NCI-H1105 (cell line): ENCODE measurements at places on chromosomes 5 and 9.

DNA sequence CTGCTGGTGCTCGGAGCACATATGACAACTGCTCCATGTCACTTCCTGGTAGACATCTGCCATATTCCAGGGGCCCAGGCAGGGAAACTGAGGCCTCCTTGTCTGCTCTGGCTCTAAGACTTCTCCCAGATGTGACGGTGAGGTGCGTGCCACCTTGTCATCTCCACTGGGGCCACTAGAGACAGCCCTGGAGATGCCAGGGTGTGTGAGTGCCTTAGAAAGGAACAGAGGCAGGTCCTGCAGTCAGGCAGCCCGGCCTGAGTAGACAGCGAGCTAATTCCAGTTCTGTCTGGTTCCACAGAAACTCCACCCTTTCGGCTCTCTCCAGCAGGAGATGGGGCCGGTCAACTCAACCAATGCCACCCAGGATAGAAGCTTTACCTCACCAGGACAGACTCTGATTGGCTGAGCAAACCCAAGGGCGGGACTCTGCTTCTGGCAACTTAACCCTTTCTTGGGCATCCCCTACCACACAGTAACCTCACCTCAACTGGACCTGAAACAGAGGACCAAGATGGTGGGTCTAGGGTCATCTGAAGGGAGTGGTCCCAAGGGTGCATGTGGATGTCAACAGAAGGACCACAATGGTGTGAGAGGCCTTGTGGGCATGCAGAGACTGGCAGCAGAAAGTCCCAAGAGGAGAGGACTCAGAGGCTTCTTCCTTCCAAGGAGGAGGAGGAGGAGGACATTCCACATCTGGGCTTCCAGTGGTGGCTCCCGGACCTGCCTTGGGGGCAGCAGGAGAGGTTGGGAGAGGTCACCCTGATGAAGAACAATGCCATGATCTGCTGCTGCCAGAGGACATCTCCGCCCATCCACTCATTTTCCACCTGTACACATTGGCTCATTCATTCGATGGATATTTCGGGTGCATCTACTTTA lies 77.7 kb downstream of the RGS3 start:
- no peak for DNase-seq

DNA sequence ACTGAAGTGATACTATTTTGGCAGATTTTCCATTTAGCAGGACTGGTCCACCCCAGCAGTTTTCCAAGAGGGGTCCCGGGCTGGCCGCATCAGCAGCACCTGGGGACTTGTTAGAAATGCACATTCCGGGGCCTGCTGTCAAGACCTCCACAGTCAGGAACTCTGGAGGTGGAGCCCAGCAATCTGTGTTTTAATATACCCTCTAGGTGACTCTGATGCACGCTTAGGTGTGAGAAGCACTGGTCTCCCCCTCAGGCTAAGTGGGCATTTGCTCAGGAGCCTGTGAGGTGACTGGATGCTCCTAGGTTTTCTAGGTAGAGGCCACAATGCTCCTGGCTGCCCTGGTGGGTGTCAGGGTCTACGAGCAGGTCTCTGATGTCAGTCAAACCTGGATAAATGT lies 81.7 kb downstream of the DCP2 start:
- no peak for DNase-seq

- DNase-seq = no peak
Observed at GRCh38 chr5:98913911-98914310, 14.9 kb downstream of the CHD1 start.

DNA sequence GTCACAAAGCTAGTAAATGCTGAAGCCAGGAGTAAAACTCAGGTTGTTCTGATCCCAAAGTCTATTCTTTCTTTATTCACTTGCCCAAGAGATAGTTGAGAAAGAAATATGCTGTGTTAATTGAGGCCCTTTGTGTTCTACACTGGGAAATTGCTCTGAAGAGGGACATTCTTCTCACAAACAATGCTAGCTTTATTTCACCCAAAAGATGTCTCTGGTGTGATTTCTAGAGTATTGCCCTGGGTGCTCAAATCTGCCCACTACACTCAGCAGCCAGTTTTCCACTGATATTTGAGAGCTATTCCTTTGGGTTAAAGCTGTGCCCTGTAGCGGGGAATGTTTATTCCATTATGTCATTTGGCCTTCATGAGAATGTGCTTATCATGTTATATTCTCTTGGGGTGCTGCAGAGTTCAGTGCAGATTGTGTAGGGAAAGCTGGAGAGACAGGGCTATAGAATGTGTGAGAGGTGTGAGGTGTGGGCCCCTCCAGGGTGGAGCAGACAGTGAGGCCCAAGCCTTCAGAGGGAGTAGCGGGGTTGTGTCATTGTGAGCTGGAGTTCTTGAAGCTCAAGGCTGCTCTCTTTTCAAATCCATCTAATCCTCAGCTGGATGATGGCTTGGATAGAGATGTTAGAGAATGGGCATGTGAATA lies 21.0 kb upstream of the C5orf63 start:
- DNase-seq = no peak

DNA sequence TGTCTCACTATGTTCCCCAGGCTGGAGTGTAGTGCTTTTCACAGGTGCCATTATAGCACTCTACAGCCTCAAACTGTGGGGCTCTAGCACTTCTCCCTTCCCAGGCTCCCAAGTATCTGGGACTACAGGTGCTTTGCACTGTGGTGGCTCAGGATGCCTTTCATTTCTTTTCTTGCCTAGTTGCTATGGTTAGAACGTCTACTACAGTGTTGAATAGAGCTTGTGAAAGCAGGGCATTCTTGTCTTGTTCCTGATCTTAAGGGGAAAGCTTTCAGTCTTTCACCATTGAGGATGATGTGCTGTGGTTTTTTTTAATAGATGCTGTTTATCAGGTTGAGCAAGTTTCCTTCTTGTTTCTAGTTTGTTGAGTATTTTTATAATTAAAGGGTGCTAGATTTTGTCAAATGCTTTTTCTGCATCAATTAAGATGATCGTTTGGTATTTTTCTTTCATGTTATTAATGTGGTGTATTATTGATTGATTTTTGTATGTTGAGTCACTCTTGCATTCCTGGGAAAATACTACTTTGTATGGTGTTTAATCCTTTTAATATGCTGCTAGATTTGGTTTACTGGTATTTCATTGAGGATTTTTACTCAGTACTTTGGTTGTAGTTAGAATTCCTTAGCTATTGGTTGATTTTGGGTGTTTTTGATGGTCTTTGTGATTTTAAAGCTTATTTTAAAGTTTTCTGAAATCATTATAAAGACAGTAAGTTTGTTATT lies 35.6 kb downstream of the GPBP1 start:
- no peak for DNase-seq

GRCh38 chr9:133960568-133961129 lies 31.5 kb downstream of the VAV2 start:
- DNase-seq = no peak

DNA sequence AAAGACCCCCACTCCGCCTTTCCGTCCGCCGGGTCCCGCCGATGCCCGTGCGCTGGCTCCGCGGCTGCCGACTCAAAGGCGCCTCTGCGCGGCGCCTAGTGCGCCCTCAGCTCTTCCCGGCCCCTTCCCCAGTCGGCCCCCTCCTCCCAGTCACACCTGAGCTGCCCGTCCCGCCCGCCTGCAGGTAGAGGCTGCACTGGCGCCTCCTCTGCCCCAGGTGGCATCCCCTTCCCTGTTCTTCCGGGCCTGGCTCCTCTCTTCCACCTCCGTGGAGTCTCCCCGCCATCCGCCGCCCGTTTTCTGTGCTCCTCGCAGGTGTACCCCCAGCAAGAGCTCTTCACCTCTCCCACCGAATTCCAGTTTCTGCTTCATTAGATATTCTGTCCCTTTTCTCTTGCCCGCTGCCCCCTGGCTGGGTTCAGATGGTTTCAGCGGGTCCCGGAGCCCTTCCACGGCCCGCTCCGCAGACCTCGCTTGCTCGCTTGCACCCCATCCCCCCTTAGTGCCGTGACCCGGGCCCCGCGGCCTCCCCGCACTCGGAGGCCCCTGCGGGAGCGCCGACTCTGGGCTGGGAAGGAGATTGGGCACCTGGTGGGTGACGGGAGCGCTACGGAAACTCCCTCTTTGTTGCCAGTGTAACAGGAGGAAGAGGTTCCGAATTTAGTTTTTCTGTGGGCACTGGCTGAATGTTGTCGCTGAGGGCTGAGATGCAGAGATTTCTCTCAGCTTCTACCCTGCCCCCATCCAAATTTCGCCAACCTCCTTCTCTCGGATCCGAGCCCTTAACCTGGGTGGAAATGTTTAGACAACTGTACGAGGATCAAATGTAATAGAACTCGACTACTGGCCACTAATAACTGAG lies 809 bp downstream of the SLC44A1 start:
- peak; percentile 64 for DNase-seq

- DNase-seq = no peak
Observed at GRCh38 chr5:88756953-88757352, 126.0 kb downstream of the MEF2C start.

- no peak for DNase-seq
Observed at GRCh38 chr5:36494841-36495601, 111.4 kb upstream of the SLC1A3 start.

- no peak for DNase-seq
Observed at GRCh38 chr9:68742333-68742730, 37.3 kb downstream of the PIP5K1B start.

- DNase-seq = no peak
Observed at GRCh38 chr5:27402828-27403227, 364.4 kb upstream of the CDH9 start.

DNA sequence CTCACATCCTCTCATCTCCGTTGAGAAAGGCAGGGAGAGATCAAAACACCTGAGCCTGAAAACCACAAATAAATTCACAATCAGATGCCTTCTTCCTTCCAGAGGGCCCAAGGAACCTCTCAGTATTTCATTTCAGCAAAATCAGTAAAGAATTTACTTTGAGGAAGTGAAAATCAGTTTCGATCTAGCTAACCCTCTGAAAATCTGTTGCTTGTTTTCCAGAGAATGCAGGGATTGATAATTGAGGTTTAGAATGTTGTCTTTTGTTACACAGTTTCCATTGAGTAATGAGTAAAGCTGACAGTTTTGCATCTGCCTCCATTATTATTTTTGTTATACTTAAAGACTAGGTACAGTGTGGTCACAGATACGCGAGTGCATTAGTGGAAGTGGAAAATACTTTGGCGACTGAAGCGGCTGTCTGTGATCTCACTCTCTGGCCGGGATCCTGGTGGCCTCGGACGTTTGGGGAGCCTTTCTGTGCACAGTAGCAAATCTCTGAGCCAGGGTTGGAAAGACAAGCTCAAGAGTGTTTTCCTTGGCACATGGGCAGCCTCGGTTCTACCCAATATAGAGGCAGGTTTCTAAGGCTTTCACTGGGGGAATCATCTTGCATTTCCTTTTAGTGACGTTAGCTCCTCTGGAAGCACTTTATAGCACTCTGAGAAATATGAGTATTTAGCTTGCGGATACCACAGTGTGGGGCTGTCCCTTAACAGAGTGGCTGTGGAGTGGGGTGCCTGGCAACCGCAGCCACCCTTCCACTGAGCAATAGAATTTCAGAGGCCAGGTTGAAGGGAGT lies 32.2 kb upstream of the ANGPTL2 start:
- DNase-seq = no peak

DNA sequence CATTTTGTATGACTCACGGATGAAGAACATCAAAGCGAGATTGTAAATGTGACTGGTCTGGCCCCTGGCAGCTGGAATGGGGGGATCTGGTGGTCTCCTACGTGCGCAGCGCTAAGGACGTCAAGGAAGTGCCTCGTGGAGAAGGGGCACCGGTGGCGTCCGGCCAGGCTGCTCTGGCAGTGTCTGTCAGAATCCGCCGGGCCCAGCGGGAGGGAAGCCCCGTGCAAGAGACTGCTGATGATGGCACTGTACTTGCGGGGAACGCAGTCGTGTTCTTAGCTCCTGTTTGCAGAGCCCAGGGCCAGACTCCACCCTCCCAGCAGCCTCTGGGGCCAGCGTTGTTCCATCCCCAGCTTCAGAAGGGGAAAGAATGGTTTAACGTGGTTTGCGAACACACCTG lies 75.5 kb downstream of the COL5A1 start:
- no peak for DNase-seq

DNA sequence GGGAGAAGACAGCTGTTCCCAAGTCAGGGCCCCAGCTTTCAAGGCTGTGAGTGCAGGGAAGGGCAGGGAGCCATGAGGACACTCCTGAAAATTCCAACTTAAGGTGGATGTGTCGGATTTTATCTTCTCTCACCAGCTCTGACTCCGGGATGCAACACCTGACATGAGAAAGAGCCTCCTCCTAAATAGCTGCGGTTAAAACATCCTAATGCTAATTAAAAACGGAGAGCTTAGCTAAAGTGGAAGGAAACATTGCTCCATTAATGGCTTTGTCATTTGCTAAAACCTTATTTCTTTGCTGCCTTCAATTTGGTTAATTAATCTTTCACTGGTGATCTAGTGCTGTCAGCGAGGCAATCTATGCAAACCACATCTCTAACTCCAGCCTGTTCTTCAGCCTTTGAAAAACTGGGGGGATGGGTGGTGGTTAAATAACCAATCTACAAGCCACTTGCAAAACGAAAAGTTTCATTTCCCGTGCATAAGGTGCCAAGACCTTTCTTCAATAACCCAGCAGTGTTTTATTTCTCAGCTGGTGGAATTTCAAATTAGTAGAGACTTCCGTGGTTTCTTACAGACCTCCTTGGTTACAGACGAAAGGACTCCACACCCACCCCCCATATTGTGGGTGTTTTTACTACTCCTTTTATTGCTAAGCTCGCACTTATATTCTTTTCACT lies 379.6 kb downstream of the MLLT3 start:
- no peak for DNase-seq

GRCh38 chr9:25224996-25225395 lies 453.2 kb downstream of the TUSC1 start:
- no peak for DNase-seq

GRCh38 chr5:36965179-36965578 lies 88.6 kb downstream of the NIPBL start:
- DNase-seq = no peak

DNA sequence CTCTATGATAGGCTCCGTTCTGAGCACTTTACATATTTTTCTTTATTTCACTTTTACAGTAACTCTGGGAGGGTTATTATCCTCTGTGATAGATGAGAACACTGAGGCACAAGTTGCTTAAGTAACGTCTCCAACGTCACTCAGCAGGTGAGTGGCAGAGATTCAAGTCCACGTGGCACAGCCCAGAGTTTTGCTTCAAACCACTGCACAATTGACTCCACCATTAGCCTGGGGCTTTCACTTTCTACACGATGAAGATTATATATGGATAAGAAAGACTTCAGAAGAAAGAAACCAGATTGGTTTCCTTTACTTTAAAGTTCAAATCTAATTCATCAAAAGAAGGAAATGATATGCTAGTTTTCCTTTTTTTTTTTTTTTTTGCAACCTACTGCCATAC lies 245.9 kb downstream of the SYK start:
- no peak for DNase-seq
